ENCODE measurements at places on chromosomes 5 and 9.

GRCh38 chr5:6731465-6732237 is 18.4 kb downstream of the TENT4A start:
- no peak for DNase-seq

- no peak for DNase-seq
Measured at GRCh38 chr9:18771011-18771410, 262.0 kb downstream of the SAXO1 start.

DNA sequence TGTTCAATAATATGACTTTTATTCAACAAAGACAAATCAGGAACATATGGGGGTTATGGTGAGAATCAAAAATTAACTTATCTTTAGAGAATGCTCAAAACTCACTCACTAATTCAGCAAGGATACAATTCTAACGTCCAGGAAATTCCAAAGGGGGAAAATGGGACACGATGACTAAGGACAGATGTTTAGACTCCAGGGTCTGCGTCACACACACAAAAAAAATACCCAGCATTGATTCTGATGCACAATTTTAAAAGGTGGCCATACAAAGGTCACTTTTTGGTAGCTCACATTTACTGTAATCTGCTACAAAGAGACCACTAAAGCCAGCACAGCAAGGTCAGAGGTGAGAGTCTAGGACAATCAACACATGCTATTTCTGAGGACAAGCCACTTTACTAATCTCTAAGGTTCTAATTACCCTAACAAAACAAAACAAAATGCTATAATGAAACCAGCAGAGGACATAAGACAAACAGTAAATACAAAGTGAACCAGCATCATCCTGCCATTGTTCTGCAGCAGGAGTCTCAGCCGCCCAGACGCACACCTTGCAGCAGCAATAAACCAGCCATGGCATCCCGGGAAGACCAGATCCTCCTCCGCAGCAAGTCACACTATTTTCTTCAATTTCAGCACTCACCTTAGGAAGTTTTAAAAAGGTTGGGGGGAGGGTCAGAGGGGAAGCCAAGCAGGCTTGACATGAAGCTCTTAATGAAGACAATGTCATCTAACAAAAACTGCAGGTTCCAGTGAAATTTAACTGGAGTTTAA is 57.8 kb downstream of the TTC39B start:
- no peak for DNase-seq

DNA sequence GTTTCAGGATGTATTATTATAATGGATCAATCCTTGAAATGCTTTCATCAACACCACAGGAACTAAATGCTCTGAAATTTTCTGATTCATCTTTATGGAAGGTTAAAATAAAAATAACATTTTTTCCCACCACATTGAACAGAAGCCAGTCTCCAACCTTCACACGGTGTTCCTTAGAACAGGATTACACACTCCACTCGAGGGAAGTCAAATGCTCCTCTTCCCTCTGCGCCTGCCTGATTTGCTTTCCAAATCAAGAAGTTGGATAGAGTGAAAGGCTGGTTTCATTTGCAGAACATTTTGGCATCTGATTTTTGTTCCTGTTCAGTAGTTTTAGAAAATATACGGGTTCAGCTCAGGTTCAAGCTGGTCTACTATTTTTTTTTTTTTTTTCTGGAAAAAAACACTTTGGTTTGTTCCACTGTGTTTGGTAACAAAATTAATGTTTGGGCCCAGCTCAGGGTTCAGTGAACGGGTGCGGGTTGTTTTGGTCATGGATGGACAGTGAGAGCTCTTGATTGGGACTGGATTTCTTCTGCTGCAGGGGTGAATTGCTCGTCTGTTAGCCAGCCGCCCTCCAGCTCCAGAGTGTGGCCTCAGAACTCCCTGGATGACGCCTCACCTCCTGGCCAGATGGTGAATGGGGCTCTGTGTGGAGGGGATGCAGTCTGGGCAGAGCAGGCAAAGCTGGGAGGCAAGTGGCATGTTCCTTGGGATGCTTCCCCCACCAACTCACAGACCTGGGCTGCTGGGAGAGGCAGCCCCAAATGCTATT is 82.4 kb upstream of the STC2 start:
- DNase-seq: no peak

GRCh38 chr9:81391457-81391825 is 297.9 kb downstream of the TLE1 start:
- DNase-seq: no peak

DNA sequence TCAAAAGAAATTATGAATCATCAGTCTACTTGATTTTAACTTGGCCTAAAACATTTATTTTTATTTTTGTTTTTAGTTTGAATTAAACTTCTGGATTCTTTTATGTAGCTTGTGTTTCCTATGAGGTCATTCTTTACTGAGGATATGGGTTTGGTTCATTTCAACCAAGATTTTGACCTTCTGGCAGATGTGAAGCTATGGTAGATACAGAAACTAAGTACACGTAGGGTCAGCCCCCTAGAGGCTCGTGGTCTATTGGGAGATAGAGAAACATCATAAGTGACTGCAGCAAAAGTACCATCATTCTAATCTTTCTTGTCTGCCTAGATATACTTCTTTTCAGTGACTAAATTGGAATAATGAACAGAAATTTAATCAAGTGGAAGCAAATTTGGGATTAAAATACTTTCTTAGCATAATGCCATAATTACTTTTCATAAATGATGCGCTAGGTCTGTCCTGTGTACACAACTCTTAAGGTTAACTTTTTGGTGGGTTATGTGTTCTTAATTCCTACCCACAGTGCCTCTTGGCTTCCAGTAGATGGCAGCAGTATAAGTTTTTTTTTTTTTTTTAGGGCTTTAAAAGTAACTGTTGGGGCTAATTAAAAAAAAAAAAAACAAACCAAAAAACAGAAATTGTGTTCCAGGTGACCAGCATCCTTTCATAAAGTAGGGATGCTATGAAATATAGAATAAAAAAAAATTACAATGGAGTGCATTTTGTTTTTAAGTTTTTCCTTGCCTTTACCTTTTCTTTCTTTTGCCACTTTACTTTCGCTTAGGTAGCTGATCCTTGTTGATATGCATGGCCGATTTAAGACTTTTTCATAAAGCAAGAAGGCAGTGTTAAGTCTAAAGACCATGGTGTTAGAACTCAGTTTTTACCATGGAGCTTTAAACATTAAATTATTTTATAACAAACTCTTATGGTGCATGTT is 49.9 kb downstream of the LRRTM2 start:
- no peak for DNase-seq

GRCh38 chr5:139171779-139172404 is 26.3 kb downstream of the SIL1 start:
- DNase-seq: no peak

- peak; percentile 23 for DNase-seq
Measured at GRCh38 chr5:132961887-132962286, 1.5 kb downstream of the AFF4 start.

DNA sequence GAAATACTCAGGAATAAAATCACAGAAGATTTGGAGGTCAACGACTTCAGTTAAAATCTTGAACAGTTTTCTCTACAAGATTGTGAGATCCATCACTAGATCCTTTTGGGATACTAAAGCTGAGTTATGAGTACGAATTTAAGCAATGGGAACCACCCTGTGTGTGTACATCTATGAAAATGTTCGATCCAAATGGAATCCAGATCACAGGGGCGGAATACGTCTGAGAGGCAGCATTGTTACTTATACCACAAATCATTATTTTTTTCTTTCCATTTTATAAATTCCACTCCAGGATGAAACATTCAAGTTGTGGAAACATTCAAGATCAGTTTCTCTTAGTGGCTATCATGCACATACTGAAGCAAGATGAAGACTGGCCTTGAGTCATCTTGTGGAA is 239.3 kb upstream of the PAPPA start:
- DNase-seq: no peak

- DNase-seq: no peak
Measured at GRCh38 chr5:8827696-8828095, 718.2 kb downstream of the SEMA5A start.

DNA sequence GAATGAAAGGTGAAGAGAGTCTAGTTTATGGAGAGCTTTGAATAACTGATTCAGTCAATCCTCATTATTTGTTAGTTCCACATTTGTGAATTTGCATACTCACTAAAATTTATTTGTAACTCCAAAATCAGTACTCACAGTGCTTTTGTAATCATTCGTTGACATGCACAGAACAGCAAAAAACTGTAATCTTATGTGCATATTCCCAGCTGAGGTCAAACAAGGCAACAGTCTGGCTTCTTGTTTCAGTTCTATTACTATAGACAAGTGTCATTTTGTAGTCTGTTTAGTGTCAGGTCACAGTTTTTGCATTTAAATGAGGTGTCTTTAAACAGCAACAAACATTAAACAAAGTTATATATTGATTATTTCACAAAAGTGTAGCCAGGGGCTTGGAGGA is 142.5 kb downstream of the RNF180 start:
- no peak for DNase-seq

DNA sequence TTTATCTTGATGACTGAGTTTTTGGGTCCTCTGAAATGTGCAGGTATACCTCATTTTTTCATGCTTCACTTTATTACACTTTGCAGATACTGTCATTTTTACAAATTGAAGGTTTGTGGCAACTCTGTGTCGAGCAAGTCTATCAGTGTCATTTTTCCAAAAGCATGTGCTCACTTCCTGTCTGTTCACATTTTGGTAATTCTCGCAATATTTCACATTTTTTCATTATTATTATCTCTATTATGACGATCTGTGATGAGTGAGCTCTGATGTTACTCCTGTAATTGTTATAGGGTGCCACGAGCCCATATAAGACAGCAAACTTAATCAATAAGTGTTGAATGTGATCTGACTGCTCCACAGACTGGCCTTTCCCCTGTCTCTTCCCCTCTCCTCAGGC is 73.4 kb upstream of the FBXW11 start:
- DNase-seq: no peak

GRCh38 chr9:110186254-110186653 is 21.7 kb downstream of the C9orf152 start:
- DNase-seq: no peak

DNA sequence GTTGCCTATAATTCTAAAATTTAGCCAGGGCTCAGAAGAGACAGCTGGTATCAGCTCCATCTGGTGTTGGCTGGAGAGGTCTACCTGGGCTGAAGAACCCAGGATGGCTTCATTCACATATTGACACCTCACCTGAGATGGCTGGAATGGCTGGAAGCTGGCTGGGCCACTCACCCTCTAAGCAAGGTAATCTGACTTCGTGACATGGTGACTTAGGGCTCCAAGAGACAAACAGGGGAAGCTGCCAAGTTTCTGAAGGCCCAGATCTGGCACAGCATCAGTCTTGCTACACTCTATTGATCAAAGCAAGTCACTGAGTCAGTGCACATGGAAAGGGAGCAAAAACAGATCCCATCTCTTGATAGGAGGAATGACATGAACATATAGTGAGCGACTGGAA is 102.3 kb downstream of the EPB41L4A start:
- DNase-seq: no peak

DNA sequence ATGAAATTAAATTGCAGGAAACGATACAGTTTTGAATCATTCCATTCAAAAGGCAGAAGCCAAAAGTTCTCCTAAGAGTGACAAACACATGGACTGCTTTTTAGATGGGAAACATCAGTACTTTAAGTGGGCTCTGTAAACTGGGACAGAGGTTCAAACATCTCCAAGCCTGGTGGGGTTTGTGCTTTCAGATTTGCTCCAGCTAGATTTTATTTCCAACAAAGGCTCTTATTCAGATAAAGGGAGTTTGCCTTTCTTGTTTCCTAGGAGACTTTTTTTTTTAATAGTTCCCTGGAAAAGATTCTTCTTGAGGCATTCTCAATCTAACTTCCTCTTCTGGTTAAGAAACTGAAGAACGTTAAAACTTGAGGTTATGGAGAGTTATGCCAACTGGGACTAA is 277.6 kb downstream of the TMEM38B start:
- no peak for DNase-seq

DNA sequence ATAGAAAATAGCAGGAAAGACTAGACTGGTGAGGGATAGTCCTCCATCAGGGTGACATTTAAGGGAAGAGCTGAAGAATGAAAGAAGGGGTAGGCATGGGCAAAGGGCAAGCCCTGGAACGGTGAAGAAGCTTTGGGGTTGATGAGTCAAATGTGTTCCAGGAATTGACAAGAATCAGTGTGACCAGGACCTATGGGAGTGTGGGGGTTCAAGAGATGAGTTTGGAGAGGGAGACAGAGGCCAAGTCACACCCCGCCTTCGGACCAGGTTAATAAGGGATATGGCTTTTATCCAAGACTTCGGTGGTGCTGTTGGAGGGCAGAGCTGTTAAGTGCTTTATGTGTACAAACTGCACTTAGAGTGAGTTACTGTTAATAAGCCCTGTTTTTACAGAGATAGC is 920 bp downstream of the PMPCA start:
- DNase-seq: no peak

GRCh38 chr5:138610918-138611677 is 35.9 kb upstream of the HSPA9 start:
- no peak for DNase-seq

GRCh38 chr9:112041536-112042243 is 133.4 kb downstream of the SUSD1 start:
- DNase-seq: no peak

DNA sequence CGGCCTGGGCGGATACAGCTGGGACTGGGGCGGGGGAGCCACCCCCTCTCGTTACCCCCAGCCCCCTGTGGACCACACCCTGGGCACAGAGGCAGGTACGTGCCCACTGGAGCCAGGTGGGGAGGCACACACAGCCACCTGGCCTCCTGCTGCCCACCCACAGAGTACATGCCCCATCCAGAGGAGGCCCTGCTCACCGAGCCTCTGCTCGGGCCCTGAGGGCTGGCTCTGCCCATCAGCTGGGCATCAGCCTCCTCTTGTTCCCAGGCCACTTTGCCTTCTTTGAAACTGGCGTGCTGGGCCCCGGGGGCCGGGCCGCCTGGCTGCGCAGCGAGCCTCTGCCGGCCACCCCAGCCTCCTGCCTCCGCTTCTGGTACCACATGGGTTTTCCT is 6.3 kb downstream of the MAMDC4 start:
- no peak for DNase-seq

DNA sequence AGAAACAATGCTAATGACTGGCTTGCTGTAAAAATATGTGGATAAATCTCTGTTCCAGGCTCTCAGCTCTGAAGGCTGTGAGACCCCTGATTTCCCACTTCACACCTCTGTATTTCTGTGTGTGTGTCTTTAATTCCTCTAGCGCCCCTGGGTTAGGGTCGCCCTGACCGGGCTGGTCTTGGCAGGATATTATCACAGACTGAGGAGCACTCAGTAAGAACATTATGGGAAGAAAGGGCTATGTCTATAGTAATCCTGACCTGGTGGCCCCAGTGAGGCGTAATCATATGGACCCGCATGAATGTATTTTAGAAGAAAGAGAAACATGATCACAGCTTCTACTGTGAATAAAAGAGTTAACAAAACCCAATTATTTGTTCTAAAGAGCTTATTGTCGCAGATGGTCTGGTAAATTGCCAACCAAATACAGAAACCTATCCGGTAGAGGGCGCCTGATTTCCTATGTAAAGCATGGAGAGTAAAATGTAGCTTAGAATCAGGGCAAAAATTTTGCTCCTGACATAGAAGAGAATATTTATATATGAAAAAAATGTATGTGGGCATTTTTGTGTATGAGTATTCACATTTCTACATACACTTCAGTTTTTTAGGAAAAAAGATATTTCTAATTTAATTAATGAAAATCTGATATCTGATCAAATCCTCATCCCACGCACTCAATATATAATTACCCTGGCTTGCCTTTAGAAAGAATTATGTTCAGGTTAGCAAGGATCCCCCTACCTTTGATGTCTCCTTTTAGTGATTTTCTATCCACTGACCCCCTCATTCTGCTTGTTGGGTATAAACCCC is 5.8 kb upstream of the IFNA1 start:
- peak; percentile 2 for DNase-seq

- no peak for DNase-seq
Measured at GRCh38 chr5:65834306-65834705, 92.1 kb upstream of the ERBIN start.

Measured in DMS79 treated with DMSO at 0.1 percent for 48 hours (cell line).